ENCODE measurements at places on chromosomes 11 and 22.

DNA sequence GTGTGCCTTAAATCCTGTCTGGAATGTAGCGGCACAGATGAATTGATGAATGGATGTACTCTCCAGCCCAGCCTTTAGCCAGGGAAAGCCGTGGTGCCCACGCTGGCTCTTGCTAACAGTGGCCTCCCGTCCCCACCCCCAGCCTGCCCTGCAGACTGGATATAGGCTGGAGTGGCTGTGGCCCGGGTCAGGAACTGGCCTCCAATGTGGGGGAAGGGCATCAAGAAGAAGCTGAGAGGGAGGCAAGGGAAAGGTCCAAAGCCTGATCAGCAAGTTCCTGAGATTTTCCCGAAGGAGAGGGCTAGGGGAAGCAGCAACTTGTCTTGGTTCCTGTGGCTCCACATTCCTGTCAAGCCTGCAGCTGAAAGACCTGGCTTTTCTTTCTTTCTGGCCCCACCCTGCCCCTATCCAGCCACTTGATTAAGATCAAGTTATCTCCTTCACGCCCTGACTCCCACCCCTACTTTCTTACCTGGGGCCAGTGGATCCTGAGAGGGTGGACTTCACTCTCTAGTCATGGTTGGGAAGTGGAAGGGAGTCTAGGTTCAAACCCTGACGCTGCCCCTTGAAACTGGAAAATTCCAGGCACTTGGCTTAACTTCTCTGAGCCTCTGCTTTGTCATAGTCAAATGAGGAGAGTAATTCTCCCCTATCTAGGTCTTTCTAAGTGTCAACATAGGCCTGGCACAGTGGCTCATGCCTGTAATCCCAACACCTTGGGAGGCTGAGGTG lies 11.0 kb upstream of the MICALL1 start:
- no peak for DNase-seq

- DNase-seq, result no peak
Observed at GRCh38 chr22:40004836-40005235, 10.1 kb downstream of the FAM83F start.

DNA sequence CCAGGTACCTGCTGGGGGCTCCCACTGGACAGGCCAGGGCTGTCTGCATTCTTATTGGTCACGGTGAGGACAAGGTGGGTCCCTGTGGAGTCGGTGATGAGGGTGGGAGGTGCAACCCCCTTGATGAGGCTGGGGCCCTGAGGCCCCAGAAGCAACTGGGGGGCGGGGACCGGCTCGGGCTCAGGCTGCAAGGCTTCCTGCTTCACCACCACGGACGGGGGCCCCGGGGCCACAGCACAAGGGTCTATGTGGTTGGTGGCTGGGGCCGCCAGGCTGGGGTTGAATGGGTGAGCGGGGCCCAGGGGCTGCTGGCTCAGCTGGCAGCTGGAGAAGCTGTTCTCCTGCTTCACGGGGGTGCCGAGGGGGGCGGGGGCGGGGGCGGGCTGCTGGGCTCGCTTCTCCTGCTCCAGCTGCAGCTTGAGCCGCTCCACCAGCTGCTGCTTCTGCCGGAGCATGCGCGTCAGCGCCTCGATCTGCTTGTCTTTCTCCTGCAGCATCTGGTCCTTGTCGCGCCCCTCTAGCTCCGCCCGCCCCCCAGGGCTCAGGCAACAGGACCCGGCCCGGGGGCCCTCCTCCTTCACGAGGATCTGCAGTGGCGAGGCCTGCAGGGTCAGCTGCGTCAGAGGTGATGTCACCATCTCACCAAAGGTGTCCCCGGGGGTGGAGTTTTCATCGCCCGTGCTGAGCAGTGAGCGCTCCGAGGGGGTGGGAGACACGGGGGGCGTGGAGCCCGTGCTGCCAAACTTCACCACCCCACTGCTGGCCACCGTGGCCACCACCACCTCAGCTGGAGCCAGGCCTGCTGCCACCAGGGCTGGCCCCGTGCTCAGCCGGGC lies 48.2 kb downstream of the SGSM3 start:
- no peak for DNase-seq

DNA sequence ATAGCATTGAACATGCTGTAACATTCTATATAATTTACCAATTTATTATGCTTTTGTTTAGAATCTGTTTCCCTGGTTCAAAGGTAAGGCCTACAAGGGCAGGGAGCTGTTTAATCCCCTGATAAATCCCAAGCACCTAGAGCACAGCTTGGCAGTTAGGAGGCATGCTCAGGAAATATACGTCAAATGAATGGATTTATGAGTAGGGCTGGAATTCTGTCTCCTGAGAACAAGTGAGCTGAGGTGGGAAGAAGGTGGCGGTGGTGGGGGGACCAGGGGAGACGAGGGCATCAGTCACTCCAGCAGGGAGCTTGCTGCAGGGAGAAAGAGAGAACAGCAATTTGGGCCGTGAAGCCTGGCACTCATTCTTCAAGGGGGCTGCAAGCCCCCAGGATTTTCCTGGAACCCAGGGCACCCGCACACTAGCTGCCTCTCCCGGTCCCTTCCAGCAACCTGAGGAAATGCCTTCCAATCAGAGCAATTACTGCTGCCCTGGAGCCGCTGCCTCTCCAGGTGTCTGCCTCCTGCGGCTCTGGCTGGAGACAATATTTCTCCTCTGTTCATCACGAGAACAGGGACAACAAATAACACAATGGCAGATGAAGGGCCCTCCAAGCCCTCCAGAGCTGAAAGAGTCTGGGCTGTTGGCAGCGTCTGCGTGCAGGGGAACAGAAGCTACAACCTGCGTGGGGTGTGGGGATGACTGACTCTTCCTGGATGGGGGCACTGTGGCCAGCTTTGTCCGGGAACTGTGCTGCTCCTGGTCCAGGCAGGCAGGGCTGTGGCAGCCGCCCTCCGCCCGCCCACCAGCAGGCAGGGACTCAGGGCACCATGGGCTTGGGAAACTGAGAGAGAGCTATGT lies 233.4 kb downstream of the ST3GAL4 start:
- DNase-seq, result no peak

- no peak for DNase-seq
Observed at GRCh38 chr11:90476442-90477007, 253.7 kb upstream of the CHORDC1 start.

All from stimulated activated CD4-positive, alpha-beta T cell treated with anti-CD3 and anti-CD28 coated beads, Interleukin-15, amount 100 ng/mL, for 1 hour (primary cell).